ENCODE measurements at places on chromosomes 3 and 15. TPM values are rescaled to one million over a fixed set of nuclear protein-coding genes. Genes with fewer than 3 reads are reported as not detected.

DNA sequence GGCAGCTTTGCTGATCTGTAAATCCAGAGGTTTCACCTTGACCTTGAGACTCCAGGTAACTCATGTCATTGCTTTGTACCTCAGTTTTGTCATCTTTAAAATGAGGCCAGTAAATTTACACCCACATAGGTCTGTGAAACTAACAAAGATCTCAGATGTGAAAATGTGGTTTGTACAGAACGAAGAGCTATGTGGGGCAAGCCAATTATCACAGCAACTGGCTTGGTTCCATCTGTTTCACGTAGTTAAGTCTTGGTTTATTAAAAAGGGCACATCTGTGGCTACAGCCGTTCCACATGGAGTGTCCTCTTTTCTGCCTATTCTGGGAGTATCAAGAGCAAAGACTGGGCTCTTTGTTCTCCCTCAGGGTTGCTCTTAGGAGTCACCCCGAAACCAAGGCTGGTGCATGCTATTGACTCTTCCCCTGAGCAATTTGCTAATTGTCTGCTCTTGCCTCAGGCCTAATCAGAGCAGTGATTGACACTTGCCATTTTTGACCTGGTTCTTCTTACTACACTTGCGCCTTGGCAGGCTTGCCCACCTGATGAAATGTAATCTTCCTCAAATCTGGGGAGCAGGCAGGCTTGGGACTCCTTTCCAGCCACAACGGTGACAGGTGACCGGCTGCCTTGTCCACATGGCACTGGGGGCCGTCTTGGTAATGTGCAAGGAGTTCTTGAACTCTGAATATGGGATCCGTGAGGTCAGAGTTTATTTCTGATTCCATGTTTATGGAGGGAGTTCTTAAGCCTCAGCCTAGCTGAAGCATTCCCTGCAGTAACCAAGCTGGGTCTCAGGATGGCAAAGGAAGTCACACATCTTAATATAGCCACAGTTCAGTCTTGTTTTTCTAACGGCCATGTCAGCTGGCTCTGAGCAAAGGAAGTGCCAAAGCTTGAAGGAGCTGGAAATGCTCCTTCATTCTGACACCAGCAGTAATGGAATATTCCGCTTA, 40.1 kb downstream of the EAF1 start:
- H3K4me3 ChIP-seq = no peak overlapping the region
- peak; percentile 78 for DNase-seq
- peaks cover 12% of the 10 kb centered on the region for H3K4me1 ChIP-seq
- H3K27me3 ChIP-seq = no peaks in the 10 kb centered on the region

GRCh38 chr3:59270209-59270608, 220.4 kb upstream of the CFAP20DC start:
- H3K4me1 ChIP-seq = no peaks in the 10 kb centered on the region
- no peaks in the 10 kb centered on the region for H3K36me3 ChIP-seq
- no peak overlapping the region for H3K27ac ChIP-seq
- no peak for DNase-seq
- H3K27me3 ChIP-seq = no peaks in the 10 kb centered on the region

GRCh38 chr15:38530113-38530512, 34.5 kb downstream of the RASGRP1 start:
- H3K27ac ChIP-seq = no peak overlapping the region
- H3K4me3 ChIP-seq = no peak overlapping the region
- no peaks in the 10 kb centered on the region for H3K4me1 ChIP-seq
- no peaks in the 10 kb centered on the region for H3K36me3 ChIP-seq
- H3K27me3 ChIP-seq = no peaks in the 10 kb centered on the region
- no peak for DNase-seq

GRCh38 chr3:64215559-64215958, 9.7 kb downstream of the PRICKLE2 start:
- H3K4me1 ChIP-seq = peaks cover 48% of the 10 kb centered on the region
- no peaks in the 10 kb centered on the region for H3K27me3 ChIP-seq
- peak overlapping the region; percentile 81 for H3K27ac ChIP-seq
- no peak overlapping the region for H3K4me3 ChIP-seq
- no peak for DNase-seq

DNA sequence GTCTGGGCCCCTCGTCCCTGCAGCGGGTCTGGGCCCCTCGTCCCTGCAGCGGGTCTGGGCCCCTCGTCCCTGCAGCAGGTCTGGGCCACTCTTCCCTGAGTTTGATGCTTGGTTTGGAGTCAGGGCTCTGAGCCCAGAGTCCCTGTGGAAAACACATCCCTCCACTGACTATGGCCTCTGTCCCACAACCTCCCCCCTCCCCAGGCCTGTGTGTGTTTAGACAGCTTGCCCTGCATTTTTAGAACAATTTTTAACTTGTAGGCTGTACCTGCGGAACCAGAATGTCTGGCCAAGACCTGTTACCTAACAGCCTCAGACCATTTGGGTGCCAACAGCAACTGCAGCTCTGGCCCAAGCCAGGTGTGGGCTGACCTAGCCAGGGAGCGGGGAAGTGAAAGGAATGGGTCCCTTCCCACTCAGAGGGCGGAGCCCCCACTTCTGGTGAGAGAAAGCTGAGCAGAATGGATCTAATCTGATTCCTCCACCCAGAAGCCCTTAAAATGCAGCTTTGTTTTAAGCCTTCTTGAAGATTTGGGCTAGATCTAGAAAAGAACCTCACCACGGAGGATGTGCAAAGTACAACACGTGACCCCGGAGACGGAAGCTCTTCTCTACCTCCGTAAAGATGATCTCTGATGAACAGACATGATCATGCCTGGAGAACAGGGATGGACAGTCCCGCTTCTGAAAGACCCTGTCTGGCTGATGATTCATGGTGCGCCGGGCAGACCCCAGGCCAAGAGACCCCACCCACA, 60.5 kb upstream of the TFRC start:
- no peak overlapping the region for H3K4me3 ChIP-seq
- H3K27me3 ChIP-seq = peaks cover 2% of the 10 kb centered on the region
- no peak overlapping the region for H3K27ac ChIP-seq
- H3K36me3 ChIP-seq = no peaks in the 10 kb centered on the region
- no peak for DNase-seq
- H3K4me1 ChIP-seq = peaks cover 17% of the 10 kb centered on the region

GRCh38 chr3:42745291-42745745, 27.7 kb downstream of the CCDC13 start:
- no peak overlapping the region for H3K27ac ChIP-seq
- no peaks in the 10 kb centered on the region for H3K36me3 ChIP-seq
- no peak for DNase-seq
- H3K4me1 ChIP-seq = peaks cover 36% of the 10 kb centered on the region
- H3K4me3 ChIP-seq = no peak overlapping the region

The PAQR9 gene
- polyA plus RNA-seq = not detected

The HCN4 gene
- not detected for polyA plus RNA-seq

The TAGLN3 gene
- 3.3 TPM for polyA plus RNA-seq

The C3orf85 gene
- polyA plus RNA-seq = not detected

The MELTF gene
- polyA plus RNA-seq = 14.1 TPM

The CD96 gene
- polyA plus RNA-seq = 0.35 TPM

All from muscle of leg (tissue), 16 donors.